GM12891 (cell line): ENCODE measurements at places on chromosomes 12 and 14.

GRCh38 chr12:27844366-27845090, 64.5 kb upstream of the MANSC4 start:
- DNase-seq: no peak

GRCh38 chr14:91997492-91997891, 42.4 kb downstream of the TRIP11 start:
- DNase-seq: no peak

GRCh38 chr12:12046401-12046800, 24.3 kb upstream of the BCL2L14 start:
- no peak for DNase-seq

GRCh38 chr14:69139743-69140142, 13.2 kb downstream of the DCAF5 start:
- DNase-seq: no peak

DNA sequence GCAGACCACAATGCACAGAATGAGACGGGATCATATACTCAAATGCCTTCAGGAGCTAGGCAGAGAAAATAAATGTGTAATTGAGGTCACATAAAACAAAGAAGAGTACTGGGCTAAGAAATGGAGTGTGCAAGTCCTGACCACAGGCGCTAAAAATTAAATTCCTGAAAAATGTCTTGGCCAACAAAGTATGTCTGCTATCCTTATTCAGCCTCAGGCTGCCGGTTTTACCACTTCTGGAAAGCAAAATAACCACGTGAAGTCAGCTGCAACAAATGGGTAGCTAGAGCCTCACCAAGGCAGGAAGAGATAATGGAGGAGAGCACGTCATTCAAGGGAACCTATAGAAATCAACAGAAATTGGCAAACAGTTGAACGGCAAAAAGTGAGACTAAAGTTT, 3.1 kb downstream of the PYGL start:
- no peak for DNase-seq

DNA sequence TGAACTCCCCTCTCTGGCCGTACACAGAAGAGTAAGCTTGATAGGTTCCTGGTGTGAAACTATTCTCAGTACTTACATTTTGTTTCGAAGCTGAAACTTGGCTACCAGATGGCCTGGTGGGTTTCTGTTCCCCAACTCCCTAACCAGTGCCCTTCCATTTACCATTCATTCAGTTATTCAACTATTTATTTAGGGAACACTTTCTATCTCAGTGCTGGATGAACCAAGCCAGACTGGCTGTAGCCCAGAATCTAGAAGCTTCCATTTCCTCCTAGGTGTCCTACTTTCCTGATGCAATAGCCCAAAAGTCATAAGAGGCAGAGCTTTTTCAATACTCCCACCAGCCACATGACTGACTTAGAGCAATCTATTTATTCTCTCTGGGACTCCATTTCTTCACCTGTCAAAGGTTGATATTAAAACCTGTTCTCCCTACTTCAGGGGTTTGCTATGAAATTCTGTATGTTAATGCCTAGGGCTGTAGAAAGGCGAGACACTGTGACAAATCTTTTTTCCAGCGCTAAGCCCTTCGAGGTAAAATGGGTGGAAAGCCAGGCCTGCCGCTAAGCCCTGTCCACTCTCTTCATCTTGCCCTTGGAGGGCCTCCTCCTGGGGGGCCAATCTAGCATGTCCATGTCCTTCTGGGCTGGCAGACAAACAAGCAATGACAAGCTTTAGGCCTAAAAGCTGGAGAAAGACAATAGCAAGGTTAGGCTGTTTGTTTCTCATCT, 8.1 kb upstream of the IRF2BPL start:
- no peak for DNase-seq

- no peak for DNase-seq
Measured at GRCh38 chr14:52328276-52328675, 14.2 kb downstream of the PTGER2 start.

- DNase-seq: no peak
Measured at GRCh38 chr12:72777806-72778205, 505.6 kb downstream of the TRHDE start.

DNA sequence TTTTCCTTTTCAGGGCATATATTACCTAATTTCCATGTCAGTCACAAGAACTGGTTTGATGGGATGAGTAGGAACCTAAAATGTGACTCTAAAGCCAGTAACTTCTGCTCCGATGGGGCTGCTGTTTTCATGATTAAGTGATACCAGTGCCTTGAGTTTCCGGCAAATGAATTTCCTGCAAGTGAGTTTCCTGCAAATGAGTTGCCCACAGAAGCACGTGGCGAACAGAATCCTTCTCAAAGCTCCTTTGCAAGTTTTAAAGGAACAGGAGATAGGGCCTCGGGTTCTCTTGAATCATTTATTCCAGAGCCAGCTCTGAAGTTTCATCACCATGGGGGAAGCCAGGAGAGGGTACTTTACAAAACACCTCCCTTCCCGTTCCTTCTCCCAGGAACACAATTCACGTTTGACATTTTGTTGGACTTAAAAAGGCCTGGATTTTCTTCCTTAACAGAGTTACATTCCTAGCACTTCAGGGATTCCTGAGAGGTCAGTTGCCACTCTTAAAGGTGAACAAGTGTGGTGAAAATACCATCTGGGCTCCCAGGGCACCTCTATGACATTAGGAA, 2.2 kb upstream of the PPTC7 start:
- DNase-seq: no peak

- DNase-seq: no peak
Measured at GRCh38 chr14:77584809-77585208, 31.6 kb downstream of the SPTLC2 start.

DNA sequence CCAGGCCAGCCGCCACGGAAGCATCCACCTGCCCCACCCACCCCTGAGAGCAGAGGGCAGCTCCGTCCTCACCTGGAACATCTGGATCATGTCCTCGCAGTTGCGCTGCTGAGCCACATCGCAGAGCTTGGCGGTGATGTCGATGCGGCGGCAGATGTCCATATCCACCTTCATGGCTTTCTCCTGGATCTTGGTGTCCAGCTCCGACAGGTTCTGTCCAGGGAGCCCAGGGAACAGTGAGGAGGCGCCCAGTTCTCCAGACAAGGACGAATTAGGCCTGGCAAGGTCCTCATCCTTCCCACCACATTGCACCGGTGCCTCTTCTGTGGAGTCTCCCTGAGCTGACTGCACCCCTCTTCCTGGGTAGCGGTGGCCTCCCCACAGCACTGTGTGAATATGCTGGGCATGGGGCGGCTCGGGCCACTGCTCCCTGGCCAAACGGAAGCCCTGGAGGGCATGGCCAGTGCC, 6.1 kb downstream of the IFFO1 start:
- DNase-seq: no peak

GRCh38 chr12:110930348-110931314, 10.3 kb upstream of the MYL2 start:
- DNase-seq: no peak

DNA sequence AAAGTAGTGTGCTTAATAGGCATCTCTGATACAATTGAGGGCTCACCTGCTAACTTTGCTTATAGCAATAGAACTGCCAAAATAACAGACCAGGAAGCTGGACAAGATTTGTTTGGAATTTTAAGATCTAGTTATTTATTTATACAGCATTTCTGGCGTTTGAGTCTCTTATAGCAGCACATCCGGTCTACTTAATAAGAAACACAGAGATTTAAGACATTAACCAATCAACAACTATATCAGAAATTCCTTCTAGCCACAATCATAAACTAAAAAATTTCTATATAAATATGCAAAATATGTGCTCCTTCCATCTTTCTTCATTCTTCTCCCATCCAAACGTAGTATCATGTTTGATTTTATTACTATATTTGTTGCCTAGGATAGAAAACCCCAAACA, 2.6 kb downstream of the RTN1 start:
- no peak for DNase-seq

DNA sequence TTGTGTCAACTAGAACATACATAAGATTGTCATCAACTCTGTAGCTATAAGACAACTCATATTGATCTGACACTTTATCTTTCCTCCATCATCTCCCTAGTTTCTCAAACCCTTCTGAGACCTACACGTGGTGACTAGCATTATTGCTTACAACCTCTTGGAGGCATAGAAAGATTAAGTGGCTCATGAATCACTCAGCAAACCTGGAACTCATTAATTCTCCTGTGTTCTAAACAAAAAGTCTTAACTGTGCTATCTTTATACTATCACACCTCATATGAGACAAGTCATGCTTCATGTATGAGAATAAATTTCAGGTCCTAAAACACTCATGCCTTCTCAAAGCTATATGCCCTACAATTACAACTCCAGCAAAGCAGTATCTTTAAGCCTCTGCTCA, 408.6 kb upstream of the SYT1 start:
- DNase-seq: no peak
